ENCODE measurements at places on chromosomes 16 and 17.

DNA sequence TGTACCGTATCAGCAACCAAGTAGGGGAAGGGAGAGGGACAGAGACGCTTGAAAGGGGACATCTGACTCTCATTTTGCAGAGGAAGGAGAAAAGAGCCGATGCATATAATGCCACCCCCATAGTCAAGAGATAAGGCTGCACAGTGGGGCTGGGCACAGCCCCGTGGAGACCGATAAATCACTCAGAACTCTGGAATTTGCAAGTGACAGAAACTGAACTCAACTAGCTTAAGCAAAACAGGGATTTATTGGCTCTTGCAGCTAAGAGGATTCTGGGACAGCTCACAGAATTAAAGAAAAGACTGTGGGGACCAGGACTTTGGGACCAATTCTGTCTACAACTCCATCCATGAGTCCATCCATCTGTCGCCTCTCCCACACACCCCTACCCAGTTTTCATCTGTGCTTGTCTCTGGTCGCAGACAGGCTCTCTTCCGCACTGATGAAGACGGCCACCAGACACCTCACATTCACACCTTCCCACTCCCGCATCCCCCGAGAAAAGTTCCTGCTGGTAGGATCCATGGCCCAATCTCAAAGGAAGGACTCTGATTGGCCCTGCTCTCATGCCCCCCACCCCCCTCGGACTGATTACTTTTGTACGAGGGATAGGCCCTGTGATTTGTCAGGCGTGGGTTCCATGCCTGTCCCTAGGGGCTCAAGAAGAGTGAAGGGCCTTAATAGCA is 105.9 kb upstream of the RPL38 start:
- DNase-seq: no peak

DNA sequence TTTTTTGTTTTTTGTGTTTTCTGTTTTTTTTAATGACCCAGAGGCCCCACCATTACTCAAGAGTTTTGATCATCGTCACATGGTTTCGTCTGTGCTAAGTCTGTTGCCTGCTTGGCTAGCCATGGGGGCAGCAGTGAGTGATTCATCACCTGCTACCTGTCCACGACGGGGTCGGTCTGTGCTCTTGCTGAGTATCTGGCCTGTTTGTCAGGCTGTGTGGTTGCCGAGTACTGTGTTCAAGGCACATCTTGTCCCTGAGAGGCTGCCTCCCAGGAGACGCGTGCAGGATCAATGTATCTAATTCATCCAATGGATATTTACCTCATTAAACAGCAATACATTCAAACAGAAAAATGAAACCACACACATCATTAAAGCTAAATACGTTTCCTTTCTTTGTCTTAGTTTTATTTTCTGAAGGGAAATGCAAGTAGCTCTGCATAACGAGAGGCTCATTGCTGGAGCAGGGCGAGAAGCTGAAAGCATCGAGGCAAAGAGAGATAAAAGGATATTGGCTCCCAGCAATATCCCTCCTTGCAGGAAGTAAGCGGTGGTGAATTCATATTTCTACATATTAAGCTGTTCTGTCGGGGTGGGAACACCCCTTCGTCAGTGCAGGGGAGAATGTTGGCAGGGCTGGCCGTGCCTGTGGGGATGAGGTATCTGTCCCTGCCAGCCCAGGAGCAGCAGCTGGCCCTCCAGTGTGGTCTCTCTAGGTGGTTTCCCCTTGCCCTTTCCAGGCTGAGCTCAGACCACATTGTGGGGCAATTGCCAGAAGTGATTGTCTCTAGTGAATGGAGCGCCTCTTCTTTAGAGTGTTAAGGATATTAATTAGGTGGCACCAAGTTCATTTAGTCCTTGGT is 166.2 kb upstream of the ASIC2 start:
- no peak for DNase-seq

DNA sequence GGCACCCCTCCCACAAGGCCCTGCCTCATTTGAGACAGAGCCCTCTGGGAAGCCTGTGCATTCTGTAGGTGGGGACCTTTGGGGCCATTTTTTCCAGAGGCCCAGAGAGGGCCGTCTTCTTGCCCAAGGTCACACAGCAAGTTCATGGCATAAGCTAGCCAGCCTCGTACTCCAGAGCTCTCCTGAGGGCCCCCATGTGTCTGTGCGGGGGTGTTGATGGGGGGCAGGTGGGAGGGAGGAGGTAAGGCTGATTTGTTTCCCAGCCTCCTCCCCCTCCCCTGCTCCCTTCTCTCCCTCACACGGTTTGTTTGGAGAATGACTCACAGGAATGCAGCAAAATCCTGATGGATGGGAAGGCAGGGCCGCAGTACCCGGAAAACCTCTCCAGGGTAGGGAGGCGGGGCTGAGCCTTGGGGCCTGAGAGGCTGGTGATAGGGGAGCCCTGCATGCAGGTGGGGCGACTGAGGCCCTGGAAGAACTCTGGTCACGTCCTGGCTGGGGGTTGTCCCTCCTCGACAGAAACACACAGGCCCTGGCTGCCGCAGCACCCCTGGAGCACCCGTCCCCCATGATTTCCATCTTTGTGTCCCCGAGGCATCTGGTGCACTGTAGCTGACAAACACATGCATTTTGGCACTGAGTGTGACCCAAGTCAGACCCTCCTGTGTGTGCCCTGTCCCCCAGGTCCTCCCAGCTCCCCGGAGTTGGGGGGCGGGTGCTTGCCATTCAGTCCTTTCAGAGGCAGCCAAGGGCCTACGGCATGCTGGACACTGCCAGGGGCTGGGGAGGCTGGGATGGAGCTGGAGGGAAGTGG is 29.7 kb downstream of the RAI1 start:
- DNase-seq: no peak

- DNase-seq: no peak
Observed at GRCh38 chr17:82101301-82101715, 3.3 kb upstream of the FASN start.

GRCh38 chr16:19940195-19940594 is 55.5 kb upstream of the GPRC5B start:
- DNase-seq: no peak

- DNase-seq: no peak
Observed at GRCh38 chr17:34051046-34051445, 204.0 kb upstream of the CCL2 start.

- no peak for DNase-seq
Observed at GRCh38 chr16:89346869-89347268, 129.4 kb downstream of the ZNF778 start.

DNA sequence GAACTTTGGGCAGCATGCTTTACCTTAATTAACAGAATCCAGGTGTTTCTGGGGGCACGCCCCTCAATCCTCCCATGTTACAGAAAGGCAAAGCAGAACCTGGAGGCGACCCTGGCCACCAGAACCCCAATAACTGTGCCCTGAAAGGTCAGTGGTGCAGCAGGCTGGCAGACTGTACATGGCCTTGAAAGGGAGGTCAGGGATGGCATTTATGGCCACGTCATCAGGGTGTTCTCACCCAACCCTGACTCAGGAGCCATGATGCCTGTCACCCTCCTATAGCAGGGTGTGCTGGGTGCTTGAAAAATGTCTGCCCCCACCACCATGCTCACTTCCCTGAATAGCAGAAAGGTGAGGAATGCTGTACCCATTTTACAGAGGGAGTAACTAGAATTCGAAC is 177.7 kb downstream of the TMEM132E start:
- no peak for DNase-seq

DNA sequence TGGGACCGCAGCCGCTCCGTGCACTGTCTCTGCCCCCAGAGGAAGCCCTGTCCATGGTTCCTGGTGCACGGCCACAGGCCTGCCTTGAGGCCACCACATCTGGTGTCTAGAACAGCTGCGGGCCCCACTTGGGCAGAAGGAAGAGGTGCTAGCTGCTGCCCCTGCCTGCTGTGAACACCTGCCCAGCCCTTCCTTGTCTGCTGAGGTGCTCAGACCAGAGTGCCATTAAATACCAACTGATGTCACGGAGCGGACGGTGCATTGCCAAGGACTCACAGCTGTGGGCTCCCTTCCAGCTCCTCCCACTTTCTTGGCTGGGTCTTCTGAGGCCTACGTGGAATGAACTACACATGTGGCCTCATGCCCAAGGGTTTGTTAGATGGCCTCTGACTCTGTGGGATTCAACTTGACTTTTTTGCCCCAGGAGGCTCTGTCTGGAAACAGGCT is 146.1 kb downstream of the RAB11FIP4 start:
- no peak for DNase-seq

DNA sequence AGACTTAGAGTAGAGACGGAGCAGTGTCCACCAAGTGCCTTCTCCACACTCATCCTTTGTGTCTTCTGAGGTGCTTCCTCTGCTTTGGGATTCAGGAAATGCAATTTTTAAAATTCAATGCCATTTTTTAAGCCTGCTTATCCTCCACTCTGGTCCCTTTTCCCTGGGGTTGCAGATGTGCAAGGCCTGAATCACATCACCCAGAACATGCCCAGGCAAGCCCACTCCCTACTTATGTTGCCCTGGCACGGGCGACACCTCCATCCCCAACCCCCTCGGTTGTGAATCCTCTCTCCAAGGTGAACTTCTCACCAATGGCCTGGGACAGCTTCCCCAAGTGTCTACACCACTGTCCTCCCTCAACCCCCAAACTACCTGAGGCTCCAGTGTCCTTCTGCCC is 116.2 kb downstream of the C17orf67 start:
- DNase-seq: peak; percentile 27

DNA sequence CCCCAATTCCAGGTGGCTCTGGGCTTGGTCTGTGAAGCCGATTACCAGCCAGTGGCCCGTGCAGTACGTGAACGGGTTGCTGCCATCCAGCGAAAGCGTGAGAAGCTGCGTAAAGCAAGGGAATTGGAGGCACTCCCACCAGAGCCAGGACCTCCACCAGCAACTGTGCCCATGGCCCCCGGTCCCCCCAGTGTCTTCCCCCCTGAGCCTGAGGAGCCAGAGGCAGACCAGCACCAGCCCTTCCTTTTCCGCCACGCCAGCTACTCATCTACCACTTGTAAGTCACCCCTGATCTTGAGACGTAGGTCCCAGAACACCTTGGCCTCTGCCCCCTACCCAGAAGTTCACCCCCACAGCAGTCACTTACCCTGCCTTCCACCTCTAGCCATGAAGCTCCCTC is 6.9 kb downstream of the WNK4 start:
- DNase-seq: no peak

DNA sequence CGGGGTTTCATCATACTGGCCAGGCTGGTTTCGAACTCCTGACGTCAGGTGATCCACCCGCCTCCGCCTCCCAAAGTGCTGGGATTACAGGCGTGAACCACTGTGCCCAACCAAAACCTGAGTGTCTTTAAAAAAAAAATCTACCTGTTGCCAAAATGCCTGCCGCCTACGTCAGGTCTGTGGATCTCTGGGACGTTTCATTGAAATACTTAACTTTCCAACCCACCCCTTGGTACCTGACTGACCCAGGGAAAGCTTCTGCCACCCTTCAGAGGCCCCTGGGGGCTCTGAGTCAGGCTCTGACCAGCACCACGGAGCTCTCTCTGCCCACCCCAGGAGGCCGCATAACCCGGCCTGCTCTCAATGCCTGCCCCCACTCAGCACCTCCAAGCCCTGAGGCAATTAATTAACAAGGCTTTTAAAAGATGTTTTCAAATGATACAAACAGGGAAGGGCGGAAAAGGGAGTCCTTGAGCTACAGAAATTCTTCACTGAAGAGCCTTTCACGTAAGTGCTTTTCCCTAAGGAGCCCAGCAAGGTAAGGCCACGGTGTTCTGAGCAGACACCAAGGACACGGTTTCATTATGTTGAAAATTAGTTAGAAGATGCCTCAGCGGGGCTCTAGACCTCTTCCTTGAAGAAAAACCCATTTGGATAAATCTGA is 29.3 kb upstream of the GSG1L start:
- no peak for DNase-seq

- DNase-seq: no peak
Observed at GRCh38 chr17:50613007-50613992, 21.4 kb upstream of the ABCC3 start.

DNA sequence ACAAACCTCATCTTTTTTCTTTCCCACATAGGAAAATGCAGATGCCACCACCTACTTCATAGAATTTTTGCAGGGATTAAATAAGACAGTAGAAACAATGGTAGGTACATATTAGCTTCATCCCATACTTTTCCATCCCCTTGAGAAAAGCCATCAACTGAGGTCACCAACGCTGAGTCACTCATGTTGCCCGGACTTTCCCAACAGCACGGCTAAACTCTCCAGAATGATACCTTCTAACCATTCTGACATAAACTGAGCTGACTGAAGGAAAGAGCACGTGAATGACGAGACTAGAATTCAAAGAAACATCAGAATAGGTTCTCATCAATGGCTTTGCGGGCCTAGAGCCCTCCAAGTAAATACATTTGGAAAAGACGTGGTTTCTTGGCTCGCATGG is 146.0 kb upstream of the RCVRN start:
- DNase-seq: no peak

GRCh38 chr17:65824901-65825300 is 263.5 kb upstream of the AXIN2 start:
- no peak for DNase-seq

GRCh38 chr17:46854515-46854914 is 3.1 kb downstream of the WNT9B start:
- DNase-seq: no peak

DNA sequence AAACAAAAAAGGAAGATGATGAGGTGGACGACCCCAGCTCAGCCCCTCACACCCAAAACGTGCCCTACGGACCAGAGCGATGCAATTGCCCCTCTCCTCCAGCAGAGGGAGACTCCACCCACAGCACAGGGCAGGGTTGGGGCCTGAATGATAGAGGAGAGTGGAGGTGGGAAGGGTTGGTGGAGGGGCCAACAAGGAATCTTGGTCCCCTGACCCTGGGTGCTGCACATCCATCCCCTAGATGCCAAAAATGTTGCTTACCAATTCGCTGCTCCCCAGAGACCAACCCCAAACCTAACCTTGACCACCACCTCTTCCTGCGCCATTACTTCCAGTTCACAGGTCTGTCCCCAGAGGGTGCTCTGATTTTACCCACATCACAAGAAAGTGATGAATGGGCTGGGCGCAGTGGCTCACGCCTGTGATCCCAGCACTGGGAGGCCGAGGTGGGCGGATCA is 12.9 kb downstream of the P2RX5 start:
- no peak for DNase-seq

DNA sequence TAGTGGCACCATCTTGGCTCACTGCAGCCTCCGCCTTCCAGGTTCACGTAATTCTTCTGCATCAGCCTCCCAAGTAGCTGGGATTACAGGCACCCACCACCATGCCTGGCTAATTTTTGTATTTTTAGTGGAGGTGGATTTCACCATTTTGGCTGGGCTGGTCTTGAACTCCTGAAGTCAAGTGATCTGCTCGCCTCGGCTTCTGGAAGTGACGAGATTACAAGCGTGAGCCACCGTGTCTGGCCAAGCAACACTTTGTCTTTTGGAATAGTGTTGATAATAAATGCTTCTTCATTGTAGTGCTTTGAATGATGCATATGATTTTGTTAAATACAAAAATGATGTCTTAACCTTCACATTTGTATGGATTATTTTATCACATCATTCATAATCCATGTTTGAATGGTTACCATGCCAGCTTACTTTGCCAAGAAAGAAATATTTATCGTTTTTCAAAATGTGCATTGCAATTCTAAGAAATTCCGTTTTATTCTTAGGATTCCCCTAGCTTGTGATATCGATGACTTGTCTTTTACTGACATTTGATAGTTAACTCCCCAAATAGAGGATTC is 29.1 kb downstream of the USP10 start:
- DNase-seq: no peak
